PC-3 (cell line): ENCODE measurements at places on chromosomes 13 and 19. TPM values are rescaled to one million over a fixed set of nuclear protein-coding genes. Genes with fewer than 3 reads are reported as not detected.

- DNase-seq: no peak
These were observed 3.4 kb downstream of the SPRY2 start for GRCh38 chr13:80337288-80338081.

DNA sequence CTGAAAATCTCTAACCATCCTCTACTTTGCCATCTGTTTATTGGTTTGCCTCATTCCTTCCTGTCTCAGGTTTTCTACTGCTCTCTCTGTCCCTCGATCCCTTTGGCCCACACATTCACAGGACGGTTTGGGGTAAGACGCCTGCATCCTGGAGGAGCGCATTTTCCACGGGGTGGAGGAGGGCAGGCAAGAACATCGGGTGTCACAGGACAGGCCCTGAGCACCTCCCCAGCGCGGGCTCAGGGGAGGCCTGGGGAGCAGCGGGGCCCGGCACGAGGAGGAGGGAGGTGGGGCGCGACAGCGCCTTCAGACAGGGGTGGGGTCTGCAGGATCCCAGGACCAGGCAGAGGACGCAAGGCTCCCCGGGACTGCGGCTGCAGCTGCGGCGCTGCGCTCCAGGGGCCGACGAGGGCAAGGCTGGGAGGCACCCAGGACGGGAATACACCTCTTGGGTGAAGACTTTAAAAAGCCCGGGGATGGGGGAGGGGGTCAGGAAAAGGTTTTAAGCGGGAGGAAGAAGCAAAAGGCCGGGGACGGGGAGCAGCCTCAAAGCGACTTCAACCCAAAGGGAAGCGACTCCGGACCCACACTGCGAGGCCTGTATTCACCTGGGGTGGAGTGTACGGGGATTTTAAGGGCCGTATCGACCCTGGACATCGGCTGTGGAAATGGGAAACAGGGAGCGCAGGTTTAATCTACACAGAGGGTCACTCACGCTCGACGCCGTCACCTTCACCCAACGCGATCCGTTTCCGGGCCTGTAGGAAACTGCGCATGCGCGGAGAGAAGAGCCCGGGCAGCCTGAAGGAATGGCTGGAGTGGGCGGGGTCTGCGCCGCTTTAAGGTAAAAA, at the start of gene ZNF415:
Gene ZNF415 (minus strand): TSS at position 770 of the 851 bp plus-strand sequence. CDS start 10,234 bp downstream, outside the sequence.
- DNase-seq: peak; percentile 60

DNA sequence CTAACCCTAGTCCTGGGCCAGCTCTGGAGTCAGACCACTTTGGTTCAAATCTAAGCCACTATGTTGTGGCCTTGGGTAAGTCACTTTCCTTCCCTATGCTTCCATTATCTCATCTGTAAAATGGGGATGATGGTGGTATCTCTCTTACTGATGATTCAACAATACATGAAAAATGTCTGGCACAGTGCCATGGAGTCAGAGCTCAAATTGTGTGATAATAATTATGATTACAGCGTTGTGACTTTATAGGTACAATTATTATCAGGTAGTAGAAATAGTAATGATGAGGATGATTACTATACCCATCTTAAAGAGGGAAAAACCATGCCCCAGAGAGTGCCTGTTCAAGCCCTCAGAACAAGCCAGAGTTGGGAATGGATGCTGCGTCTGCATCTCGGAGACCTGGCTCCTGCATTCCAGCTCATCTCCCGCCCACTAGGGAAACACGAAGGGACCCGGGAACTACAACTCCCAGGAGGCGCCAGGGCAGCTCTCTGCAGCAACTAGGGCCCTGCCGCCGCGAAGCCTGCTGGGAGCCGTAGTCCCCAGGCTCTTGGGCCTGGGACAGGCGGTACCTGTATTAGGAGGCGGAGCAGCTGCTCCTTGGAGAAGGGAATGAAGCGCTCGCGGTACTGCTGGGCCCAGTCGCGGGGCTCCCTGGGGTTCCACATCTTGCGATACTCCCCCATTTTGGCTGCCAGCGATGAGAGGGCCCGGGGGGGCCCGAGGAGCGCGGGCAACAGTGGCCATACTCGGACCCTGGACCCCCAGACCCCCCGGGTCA, 832 bp downstream of the TMEM143 start:
- peak; percentile 94 for DNase-seq

DNA sequence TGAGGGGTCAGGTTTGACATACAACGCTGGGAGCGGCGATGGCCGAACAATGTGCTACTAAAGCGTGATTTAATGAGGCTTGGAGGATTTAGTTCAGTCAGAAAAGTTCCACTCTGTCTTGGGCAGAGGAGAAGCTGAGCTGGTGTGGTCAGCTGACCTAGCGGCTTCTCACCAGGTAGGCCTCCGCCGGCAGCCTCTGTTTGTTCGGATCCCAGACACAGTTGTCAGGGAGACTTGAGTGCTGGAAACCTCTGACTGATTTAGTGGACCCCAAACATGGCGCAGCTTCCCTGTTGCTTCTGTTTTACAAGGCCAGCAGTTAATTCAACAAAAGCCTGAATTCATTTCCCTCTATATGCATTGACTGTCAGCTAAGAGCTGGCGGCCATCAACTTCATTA, 36.5 kb upstream of the OLFM4 start:
- DNase-seq: no peak

The SUCLA2 gene
- 29.3 and 35.0 TPM in 2 replicates for total RNA-seq

DNA sequence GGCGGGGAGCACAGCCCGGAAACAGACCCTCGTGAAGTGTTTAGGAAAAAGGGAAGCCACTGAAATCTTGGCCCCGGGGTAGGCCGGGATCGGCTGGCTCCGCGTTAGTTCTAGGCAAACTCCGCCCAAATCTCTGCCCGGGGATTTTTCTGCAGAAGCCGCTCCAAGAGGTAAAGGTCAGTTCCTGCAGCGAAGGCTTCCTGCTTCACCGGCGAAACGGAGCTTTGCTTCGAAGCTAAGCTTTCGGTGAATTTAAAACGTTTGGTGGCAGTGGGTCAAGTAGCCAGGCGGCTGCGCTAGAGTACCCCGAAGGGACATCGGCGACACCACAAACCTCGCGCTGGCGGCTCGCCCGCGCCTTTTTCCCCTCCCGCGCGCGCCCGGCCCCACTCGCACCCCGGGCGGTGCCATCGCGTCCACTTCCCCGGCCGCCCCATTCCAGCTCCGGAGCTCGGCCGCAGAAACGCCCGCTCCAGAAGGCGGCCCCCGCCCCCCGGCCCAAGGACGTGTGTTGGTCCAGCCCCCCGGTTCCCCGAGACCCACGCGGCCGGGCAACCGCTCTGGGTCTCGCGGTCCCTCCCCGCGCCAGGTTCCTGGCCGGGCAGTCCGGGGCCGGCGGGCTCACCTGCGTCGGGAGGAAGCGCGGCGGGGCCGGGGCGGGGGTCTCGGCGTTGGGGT, 441 bp downstream of the GJB2 start:
- DNase-seq: peak; percentile 65

The OR4F17 gene
- 0.15 TPM in 1 of 2 replicates, not detected in the other for total RNA-seq
